ENCODE measurements at places on chromosomes 7 and 10. TPM values are rescaled to one million over a fixed set of nuclear protein-coding genes. Genes with fewer than 3 reads are reported as not detected.

Gene SORCS3
- not detected for total RNA-seq

Gene JMJD1C
- 21.7 TPM for total RNA-seq

Gene THNSL1
- 4.4 TPM for total RNA-seq

Gene TRIM50
- not detected for total RNA-seq

Gene DNAH11
- total RNA-seq, result 0.14 TPM

Gene AKR1D1
- 0.18 TPM for total RNA-seq

Gene AGR3
- not detected for total RNA-seq

Gene TMEM184A
- 6.7 TPM for total RNA-seq

Gene ATOH7
- total RNA-seq, result 0.20 TPM

Gene ARHGAP19
- total RNA-seq, result 5.7 TPM

Gene HOXA5
- total RNA-seq, result 3.7 TPM

Gene TFEC
- total RNA-seq, result not detected

Gene PNLIPRP2
- not detected for total RNA-seq

Gene GALNT17
- total RNA-seq, result not detected

Gene EPHB6
- 0.89 TPM for total RNA-seq

Gene SEMA3A
- 5.8 TPM for total RNA-seq

Gene MEOX2
- not detected for total RNA-seq

Gene SLC26A3
- not detected for total RNA-seq

Gene GATA3
- 3.9 TPM for total RNA-seq

Gene CYP2C19
- total RNA-seq, result not detected

Gene CXCL12
- total RNA-seq, result 0.19 TPM

Gene ERVW-1
- not detected for total RNA-seq

Gene FFAR4
- 0.30 TPM for total RNA-seq

Gene ZNF786
- total RNA-seq, result 5.5 TPM

Gene OR2A12
- total RNA-seq, result not detected

Gene COL17A1
- 1.8 TPM for total RNA-seq

Gene UBTD1
- 19.4 TPM for total RNA-seq

Gene PLAC9
- not detected for total RNA-seq

Gene TEX36
- total RNA-seq, result not detected

Gene CRPPA
- 0.42 TPM for total RNA-seq

Gene VPS37D
- 6.6 TPM for total RNA-seq

Gene CHST15
- 8.6 TPM for total RNA-seq
